ENCODE measurements at places on chromosomes 16 and 17.
A peak's percentile ranks its signal among the peaks of the same experiment; 100 is the strongest.

GRCh38 chr16:2447920-2448583, 11.9 kb upstream of the TEDC2 start:
- no peak for DNase-seq

- DNase-seq: no peak
Measured at GRCh38 chr16:8251298-8251697, 339.0 kb downstream of the TMEM114 start.

- peak; percentile 15 for DNase-seq
Measured at GRCh38 chr17:80805032-80805751, 186.4 kb upstream of the CHMP6 start.

GRCh38 chr17:61412143-61412859, 12.7 kb downstream of the TBX2 start:
- DNase-seq: peak; percentile 88

DNA sequence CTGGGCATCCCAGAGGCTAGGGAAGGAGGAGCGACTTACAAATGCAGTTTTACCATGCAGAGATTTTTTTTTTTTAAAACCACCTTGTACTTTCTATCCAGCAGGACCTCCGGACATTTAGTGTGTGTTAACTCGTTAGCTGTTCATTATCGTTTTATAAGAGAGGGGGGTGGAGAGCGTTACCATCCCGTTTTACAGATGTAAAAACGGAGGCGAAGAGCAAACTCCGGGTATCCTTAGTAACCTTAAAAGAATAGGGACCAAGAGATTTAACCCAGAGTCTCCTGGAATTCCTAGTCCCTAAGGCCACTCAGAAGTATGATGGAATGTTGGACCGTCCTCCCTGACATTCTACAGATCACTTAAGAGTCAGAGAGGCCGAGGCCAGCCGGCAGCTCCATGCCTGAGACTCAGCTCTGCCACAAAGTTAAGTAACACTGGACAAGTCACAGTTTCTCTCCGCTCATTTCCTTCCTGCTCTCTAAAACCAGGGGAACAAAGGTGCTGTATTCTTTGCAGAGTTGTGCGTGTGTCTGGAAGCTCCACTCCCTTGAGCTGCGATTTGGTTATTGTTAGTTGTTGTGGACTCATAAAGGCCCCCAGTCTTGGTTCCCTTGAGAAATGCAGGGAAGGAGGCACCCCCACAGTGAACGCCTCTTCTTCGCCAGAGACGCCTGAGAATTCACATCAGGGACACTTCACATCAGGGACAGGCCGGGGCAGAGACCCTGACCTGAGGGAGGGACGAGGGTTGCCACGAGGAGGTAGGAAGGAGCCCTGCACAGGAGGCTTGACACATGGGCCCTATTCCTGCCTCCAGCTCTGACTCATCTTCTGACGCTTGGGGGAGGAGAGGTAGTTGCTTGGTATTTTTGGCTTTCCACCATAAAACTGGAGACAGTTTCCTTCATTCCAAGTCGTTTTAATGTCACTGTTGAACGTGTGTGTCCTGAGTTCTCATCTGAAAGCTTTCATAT, 1.2 kb downstream of the DUSP14 start:
- peak; percentile 42 for DNase-seq

GRCh38 chr16:9969580-9969979, 212.6 kb downstream of the GRIN2A start:
- DNase-seq: no peak

DNA sequence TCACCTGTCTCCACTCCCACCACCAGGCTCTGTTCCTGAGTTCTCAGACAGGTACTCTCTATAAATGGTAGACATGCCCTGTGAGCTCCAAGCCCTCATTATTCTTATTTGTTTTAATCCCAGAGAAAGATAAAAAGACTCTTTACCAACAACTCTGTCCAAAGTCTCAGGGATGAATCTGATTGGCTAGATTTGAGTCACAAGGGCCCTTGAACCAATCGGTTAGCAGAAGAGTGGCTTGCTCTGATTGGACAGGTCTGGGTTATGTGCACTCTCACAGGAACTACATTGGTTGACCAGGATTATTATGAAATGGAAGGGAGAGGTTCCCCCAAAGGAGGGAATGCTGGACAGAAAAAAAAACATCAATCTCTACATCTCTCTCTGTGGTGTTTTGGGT, 7.5 kb downstream of the COTL1 start:
- DNase-seq: no peak

DNA sequence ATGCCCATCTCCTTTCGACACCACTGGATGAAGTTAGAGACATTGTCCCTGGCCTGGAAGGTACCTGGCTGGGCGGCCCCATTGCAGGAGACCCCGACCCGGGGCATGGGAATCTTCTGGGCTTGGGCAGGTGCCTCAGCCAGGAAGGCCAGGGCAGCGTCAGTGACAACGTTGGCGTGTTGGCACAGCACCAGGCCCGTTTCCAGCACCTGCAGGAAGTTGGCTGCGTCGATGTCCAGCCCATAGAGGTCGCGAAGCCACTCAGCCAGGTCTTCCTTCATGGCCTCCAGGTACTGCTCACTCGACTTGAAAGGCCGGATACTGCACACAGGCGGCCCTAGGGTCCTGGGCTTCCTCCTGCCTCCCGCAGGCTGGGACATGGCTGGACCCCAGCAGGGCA, 568 bp downstream of the GAS2L2 start:
- peak; percentile 78 for DNase-seq

GRCh38 chr16:85430523-85431421, 182.3 kb upstream of the GSE1 start:
- DNase-seq: no peak

DNA sequence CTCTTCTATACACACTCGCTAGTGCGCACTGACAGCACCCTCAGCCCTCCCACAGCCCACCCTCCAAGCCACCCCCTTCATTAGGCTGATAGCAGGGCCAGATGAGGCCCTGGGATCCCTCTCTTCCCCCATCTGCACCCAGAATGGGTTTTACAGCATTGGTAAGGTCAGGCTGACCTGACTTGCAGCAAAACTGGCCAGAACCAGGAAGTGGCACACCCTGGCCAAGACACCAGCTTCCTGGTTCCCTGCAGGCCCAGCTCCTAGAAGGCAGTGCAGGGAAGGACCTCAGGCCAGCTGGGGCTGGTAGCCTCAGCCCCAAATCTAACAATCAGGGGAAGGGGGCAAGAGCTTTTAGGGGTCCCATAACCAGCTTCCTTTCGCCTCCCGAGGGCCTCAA, 50.0 kb upstream of the MRPS23 start:
- DNase-seq: peak; percentile 79

DNA sequence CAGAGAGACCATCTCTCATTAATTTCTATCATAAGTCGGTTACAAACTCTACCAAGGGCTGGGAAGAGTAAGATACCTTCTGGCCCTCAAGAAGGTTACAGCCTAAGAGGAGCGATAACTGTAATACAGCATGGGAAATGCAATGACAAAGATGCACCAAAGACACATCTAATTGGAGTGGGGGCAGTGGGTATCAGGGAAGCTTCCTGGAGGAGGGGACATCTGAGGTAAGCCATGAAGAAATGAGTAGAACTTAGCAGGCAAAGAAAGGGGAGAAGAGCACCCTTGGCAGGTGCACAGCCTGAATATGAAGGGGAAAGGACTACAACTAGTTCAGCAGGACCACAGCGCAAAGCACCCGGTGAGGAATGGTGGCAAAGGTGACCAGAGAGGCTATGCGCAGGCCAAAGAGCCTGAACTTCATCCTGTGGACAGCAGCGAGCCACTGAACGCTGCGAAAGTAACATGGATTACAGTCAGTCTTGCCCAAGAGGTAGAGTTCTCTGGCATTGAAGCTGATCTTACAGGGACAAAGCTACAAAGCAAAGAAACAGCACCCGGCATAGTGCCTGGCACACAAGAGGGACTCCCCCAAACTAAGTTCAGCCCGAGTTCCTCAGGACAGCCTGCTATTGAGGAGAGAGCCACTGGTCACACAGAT, 2.8 kb downstream of the TBC1D10B start:
- DNase-seq: no peak

GRCh38 chr17:63399856-63400255, 46.2 kb downstream of the CYB561 start:
- DNase-seq: peak; percentile 5

DNA sequence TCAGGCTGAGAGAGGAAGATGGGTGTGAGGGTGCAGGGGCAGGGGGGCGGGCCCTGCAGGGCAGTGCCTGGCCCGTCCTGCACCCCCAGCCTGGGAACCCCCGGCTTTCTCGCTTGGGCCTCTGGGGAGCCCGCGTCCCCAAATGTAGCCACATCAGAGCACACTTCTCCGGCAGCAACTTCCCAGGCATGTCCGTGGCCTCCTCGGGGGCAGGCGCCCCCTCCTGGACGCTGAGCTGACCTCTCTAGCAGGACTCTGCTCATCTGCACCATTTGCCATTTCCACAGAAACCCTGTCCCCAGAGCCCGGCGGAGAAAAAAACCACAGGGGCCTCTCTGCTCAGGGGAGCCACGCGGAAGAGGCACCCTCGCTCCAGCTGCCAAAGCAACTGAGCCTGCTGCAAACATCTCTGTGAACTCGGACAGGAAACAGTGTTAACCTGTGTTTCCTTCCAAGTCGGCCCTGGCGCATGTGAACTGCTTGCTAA, 63.4 kb downstream of the KLHDC4 start:
- peak; percentile 23 for DNase-seq

DNA sequence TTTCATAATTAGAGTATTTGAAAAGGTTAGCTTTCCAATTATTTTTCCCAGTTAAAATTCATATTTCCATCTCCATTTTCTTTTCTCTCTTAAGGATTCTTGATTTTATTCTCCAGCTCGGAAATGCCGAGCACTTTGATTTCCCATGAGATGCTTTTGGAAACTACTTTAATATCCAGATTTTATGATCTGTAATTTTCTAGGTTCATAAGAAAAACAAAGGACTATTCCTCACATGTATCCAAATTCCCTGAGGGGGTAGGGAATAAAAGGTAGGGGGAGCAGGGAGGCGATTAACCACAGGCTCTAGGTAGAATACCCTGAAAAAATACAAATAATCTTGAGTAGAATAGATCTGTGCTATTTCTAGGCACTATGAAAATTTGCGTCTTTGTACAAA, 938 bp downstream of the RNF43 start:
- no peak for DNase-seq

- peak; percentile 77 for DNase-seq
Measured at GRCh38 chr16:19907161-19907992, 22.7 kb upstream of the GPRC5B start.

- peak; percentile 56 for DNase-seq
Measured at GRCh38 chr17:66717641-66718058, 117.3 kb upstream of the CACNG5 start.

DNA sequence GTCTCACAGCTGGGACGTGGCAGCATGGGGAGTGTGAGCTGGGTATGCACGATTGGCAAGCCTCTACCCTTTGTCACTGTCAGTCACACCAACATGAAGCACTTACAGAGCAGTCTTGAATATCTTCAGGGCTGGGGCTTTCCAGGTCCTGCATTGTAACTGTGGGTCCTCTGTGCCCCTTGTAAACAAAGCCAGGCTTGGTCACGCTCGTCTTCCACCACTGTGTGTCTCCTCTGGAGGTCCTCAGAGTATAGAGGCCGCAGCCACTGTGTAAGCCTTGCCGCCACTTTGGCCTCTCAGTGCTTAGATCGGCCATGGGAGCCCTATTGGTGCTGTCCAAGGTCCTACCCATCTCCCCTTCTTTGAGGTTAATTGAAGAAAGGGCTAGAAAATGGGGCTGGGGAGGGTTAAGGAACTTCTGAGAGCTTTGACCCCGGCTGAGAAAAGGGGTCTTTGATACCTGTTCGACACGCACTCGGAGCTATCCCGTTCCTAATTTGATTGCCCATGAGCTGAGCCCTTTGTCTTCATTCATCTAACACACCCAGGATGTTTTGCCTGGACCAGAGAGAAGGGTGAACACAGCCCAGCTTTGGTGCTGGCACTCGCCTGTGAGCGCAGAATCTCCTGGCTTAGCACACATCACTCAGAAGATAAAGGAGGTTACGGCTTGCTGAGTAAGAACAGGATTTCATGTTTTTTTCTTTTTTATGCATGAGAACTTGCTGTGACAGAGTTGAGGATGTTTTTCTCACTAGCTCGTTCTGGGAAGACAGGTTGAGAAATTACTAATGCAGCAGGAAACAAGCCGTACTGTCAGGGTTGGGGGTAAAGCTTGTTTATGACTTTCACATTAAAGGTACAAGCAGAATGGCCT, 267.9 kb downstream of the CPPED1 start:
- DNase-seq: no peak

DNA sequence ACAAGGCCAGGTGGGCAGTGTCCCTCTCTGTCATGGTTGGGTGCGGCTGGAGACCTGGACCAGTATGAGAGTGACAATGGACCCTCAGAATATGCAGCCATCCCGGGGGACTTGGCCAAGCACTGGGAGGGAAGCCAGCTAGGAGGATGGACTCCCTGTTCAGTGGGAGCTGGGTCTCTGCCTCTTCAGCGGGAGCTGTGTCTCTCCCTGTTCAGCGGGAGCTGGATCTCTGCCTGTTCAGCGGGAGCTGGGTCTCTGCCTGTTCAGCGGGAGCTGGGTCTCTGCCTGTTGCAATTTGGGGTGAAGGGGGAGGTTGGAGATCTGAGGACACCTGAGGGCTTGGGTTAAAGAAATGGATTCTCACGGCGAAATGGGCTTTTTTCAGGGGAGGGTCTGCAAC, 3.8 kb upstream of the PRSS33 start:
- DNase-seq: no peak

DNA sequence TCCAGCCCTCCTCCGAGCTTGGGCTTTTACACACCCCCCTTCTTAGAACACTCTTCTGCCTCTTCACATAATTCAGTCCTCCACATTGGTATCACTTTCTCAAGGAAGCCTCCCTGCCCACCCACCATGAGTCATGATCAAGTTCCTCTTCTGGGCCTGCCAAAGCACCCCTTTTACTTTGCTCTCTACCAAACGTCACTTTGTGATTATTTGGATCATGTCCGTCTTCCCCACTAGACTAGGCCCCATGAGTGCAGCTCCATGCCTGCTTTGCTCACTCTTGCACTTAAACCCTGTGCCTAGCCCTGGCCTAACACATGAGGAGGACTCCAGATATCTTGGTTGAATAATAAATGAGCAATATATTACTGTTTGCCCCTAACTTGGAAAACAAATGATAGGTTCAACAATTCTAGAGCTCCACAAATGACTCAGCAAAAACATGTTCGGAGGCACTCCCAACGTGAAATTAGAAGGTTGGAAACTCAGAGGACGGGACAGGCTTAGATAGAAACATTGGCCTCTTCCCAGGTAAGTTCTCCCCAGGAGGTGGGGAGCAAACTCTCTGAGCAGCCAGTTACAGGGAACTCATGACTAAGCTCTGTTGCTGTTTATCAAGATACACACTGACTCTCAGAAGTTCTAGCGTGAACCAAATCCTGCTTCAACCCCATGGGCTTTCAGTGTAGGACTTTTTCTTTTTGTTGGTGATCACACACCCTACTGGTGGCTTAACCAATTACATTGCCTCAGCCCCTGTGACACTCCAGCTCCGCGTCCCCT, 28.3 kb downstream of the G6PC1 start:
- DNase-seq: peak; percentile 86

- DNase-seq: peak; percentile 73
Measured at GRCh38 chr17:20116683-20117309, 107.6 kb downstream of the SPECC1 start.

GRCh38 chr16:67259705-67260104, 10.9 kb downstream of the SLC9A5 start:
- no peak for DNase-seq

DNA sequence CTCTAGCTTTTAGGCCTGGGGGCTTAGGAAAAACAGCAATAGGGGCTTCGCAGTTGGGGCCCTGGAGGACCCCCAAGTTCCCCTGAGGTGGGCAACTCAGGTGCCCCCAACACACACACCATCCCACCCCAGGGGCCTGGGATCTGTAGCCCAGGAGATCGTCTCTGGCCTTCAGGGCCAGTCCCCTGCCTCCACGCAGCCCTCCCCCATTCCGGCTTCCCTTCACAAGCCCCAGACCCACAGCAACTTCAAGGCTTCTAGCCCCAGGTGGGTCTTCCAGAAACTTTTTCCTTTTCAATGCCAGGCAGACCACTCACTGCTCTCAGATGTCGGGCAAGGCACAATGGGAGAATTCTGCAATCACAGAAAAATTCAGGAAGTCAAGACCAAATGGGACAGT, 79.4 kb downstream of the C16orf78 start:
- DNase-seq: no peak

Data from DMS53 (cell line).